NAMALWA (cell line): ENCODE measurements at places on chromosomes 2 and 18.

- DNase-seq = no peak
These were observed 299.1 kb upstream of the SPRED2 start for GRCh38 chr2:65731476-65731875.

- DNase-seq = peak; percentile 66
These were observed 23.2 kb downstream of the SPEG start for GRCh38 chr2:219457784-219458369.

DNA sequence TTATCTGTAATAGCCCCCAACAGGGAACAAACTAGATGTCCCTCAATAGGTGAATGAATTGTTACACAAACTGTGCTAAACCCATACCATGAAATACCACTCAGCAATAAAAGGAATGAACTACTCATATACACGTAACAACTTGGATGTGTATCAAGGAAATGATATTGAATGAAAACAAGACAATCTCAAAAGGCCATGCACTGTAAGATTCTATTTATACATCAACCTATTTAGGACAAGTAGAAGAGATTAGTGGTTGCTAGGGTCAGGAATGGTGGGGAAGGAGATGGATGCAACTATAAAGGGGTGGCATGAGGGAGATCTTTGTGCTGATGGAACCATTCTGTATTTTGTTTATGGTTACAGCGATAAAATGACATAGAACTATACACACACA, 47.1 kb downstream of the KANSL3 start:
- DNase-seq = no peak

GRCh38 chr2:176554101-176555048, 285.1 kb downstream of the MTX2 start:
- peak; percentile 85 for DNase-seq

DNA sequence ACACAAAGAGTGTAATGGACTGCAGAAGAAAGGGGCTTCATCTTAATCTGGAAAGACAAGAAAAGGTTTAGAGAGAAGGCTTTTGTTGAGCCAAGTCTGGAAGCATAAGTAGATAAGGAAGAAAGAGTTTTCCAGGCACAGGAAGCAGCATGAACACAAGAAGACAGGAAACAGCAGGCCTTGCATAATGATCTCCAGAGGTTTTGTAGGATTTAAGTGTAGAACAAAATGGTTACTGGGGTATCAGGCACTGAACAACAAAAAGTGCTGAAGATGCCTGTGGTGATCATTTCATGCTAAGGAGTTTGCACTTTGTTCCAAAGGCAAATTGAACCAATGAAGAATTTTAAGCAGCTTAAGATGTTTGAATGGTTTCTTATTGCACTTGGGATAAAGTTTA, 281.6 kb upstream of the TANK start:
- no peak for DNase-seq

- DNase-seq = no peak
These were observed 142.4 kb downstream of the CAPN13 start for GRCh38 chr2:30664761-30665358.
